ENCODE measurements at places on chromosomes 12 and 14.
A peak's percentile ranks its signal among the peaks of the same experiment; 100 is the strongest.

DNA sequence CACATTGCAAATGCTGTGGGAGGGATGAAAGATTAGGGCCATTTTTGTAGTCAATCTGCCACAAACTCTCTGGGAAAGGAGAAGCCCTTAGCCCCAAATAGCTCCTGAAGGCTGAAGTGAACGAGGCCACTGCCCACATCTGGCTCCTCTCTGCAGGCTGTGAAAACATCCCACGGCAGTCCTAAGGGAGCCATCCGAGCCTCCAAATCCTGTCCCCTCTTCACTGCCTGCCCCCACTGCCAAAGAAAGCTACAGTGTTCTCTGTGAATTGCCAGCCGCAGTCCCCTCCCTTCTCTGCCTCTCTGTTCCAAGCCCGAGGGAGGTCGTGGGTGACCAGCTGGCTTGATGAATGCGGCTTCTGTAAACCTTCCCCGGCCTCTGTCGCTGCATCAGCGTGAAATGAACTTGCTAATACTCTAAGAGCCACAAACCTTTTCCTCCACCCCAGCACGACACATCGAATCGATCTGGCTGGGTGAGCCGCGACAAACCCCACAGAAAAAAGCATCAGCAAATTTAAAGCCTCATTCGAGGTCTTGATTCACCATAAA is 180.7 kb upstream of the NRXN3 start:
- DNase-seq: no peak

GRCh38 chr12:132560364-132560613 is 50.1 kb downstream of the LRCOL1 start:
- peak; percentile 10 for DNase-seq

GRCh38 chr14:93960108-93960475 is 16.3 kb downstream of the ASB2 start:
- no peak for DNase-seq

GRCh38 chr12:1972856-1973317 is 31.4 kb downstream of the DCP1B start:
- no peak for DNase-seq
